ENCODE measurements at places on chromosomes 7 and 10. TPM values are rescaled to one million over a fixed set of nuclear protein-coding genes. Genes with fewer than 3 reads are reported as not detected.

- DNase-seq: no peak
Measured at GRCh38 chr10:11156480-11156879, 138.8 kb downstream of the CELF2 start.

DNA sequence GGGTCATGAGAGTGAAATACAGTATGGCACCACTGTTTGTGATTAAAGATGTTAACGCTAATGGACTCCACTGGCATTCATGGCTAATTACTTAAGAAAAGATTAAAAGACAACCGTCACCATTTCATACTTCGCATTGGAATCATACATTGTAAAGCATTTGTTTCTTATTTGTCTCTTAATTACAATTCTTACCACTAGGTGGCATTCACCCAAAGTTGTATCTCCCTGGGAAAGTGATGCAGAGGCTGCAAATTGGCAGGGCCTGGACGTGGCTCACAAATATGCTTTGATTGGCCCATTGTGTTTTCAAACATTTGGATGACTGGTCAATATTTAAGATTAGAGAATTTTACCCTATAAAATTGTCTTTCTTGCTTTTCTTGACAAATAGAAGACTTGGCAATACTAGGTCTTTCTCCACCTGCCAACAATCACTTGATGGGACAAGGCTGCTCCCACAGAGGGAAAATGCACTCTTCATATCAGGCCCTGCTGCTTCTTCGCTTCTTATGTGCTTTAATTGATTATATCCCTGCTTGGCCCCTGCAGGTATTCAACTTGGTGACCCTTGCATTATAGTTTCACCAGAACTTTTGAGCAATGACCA, 72.1 kb upstream of the STARD3NL start:
- no peak for DNase-seq

- DNase-seq: no peak
Measured at GRCh38 chr10:124124123-124124768, 30.8 kb upstream of the CHST15 start.

- DNase-seq: no peak
Measured at GRCh38 chr7:122724366-122724765, 21.6 kb upstream of the RNF148 start.

DNA sequence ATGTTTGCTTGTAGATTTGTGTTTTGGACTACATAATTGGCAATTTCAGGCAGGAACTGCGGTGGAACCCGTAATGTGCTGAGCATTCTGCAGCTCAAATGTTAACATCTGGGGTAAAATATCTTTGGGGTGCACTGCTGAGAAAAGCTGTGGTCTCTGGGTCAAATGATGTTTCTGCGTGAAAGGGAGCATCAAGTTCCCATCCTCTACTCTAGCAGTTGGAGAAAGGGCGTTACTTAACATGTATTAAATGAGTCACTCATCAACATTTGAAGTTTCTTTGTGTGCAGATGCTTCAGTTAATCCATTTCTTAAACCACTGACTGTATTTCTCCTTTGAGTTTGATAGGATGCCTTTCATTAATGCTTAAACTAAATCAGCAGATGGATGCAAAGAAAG, 273.1 kb upstream of the PITRM1 start:
- no peak for DNase-seq

Gene HOXA7
- not detected for total RNA-seq

Gene DENND2A
- total RNA-seq: 27.8 TPM

Gene MALRD1
- total RNA-seq: 21.0 TPM
